Forelimb muscle (tissue), 1 donor: ENCODE measurements at places on chromosomes 6 and 20.

DNA sequence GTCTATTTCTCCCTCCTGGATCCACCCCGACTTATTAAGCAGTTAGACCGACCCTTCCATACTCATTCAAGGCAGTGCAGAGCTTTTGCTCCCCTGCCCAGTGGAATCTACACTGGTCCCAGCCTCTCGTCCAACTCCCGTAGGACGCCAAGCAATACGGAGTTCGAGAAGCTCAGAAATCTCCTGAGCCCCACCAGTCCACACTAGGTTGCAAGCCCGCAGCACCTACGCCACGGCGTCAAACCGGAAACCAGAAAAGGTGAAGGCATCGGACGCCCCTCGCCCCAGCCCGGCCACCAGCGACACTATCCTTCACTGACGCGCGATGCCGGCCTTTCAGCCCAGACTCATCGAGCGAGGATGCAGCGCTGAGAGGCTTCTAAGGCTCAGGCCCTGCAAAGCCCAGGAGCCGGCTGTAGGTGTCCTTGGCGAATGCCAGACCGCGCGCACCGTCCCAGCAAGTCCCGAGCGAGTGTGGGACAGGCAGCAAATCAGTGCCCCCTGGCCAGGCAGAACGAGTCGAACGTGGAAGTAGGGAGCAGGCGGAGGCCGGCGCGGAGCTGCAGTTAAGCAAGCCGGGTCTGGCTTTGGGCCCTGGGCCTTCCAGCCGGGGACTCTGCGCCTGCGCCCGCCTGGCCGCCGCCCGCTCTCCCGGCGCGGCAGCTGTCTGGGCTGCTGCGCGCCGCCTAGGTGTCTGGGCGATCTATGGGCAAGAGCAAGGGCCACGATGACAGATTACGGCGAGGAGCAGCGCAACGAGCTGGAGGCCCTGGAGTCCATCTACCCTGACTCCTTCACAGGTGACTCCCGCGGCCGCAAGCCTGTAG lies at the start of gene RWDD1:
Gene RWDD1, plus strand, starts transcription at position 649 of the 827 bp plus-strand sequence. Its CDS starts 79 bp downstream, at position 728.
- DNase-seq = peak; percentile 97

GRCh38 chr20:58231683-58232082 lies 3.2 kb upstream of the ANKRD60 start:
- no peak for DNase-seq

GRCh38 chr20:24487240-24487639 lies 17.8 kb downstream of the SYNDIG1 start:
- no peak for DNase-seq

DNA sequence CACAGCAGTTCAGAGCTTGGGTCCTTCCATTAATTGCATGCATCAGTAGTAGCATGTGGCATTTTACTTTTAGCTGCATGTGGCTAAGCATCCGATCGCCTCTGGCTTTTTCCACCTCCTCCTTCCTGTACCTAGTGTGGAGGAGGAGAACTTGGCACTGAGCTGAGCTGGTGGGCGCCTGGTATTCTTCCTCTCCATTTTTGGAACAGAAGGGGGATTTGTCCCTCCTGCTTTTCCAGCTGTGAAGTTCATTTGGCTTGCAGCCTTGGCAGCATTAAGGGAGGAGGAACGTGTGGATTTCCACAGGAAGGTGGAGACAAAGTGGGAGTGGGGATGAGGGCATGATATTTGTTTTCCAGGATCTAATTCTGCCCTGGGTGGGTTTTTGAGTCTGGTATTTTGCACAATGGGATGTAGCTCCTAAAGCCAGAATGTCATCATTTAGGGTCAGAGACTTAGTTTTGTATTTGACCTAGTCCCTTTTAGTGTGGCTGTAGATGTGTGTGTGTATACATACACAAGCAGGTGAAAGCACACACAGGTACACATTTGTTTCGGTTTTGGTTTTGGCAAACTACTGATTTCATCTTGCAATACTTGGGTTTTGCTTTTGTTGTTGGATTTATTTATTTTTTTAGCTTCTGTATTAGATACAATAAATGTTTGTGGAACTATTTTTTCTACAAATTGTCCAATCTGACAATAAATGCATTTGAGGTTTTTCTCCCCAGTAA lies 90.0 kb downstream of the SASH1 start:
- no peak for DNase-seq

DNA sequence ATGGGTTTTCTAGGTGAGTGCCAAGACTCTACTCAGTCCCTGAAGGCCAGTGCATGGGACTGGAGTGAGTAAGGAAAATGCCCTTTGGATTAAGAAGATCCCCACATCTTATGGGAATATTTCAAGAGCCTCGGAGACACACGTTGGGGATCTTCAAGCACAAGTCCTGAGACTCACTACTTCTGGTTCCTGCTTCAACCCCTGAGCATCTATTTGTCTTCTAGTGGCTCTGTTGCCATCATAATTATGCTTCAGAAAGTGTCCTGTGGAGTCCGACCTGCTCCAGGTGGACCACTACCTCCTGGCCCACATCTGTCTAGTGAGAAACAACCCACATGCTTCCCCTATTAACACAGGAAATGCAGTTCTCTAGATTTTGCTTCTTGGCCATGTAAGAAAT lies at the start of gene OR5V1:
Gene OR5V1, minus strand, starts transcription at position 101 of the 400 bp plus-strand sequence. CDS start 12,670 bp downstream, outside the sequence.
- DNase-seq = no peak

- no peak for DNase-seq
These were observed 448 bp upstream of the RNF114 start for GRCh38 chr20:49935746-49936152.

DNA sequence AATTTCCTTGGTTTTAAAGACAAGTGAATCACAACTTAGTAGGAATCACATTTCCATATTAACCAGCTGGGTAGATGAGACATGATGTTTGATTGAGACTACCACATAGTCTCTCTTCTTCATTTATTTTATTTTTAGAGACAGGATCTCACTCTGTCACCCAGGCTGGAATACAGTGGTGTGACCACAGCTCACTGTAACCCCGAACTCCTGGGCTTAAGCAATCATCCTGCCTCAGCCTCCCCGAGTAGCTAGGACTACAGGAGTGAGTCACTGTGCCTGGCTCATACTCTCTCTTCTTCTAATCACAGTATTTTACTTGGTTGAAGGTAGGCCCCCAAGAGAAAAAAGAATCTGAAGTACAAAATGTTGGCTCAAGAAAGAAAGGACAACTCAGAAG lies 80.2 kb upstream of the ASF1A start:
- no peak for DNase-seq

GRCh38 chr6:41515995-41516394 lies 30.2 kb upstream of the FOXP4 start:
- DNase-seq = no peak

DNA sequence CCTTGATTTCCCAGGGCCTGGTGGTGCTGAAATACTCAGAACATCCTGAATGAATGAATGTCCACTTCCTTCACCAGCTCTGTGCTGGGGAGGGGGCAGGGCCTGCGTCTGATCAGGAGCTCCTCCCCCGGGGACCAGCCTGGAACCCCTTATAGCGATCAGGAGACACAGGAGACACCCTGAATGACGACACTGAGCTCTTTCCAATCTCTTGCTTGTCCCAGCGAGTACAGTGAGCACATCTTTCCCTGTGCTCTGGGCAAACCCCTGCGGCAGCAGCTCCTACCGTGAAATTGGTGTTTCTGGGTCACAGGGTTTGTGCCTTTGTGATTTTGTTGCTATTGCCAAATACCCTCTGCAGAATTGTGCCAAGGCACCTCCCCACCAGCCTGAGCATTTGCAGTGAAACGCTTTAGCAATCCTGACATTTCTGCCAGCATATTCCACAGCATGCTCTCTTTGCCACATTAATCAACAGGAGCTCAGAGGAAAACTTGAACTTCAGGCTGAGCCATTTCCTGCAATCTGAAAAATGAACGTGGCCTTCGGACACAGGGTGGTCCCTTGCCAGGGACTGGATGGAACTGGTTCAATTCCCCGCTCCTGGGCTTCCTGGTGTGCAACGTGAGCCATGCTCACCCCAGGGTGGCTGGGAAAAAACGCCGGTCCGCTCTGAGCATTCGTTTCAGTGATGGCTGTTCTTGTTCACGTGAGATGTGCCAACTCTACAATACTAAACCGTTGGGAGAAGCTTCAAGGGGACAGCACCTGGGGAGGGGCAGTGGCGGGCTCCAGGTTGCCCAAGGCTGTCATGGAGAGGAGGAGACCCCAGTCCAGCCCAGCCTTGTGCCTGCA lies 23.1 kb upstream of the MRGBP start:
- DNase-seq = no peak
